Prostate gland (tissue), 2 donors: ENCODE measurements at places on chromosomes 16 and 17.

DNA sequence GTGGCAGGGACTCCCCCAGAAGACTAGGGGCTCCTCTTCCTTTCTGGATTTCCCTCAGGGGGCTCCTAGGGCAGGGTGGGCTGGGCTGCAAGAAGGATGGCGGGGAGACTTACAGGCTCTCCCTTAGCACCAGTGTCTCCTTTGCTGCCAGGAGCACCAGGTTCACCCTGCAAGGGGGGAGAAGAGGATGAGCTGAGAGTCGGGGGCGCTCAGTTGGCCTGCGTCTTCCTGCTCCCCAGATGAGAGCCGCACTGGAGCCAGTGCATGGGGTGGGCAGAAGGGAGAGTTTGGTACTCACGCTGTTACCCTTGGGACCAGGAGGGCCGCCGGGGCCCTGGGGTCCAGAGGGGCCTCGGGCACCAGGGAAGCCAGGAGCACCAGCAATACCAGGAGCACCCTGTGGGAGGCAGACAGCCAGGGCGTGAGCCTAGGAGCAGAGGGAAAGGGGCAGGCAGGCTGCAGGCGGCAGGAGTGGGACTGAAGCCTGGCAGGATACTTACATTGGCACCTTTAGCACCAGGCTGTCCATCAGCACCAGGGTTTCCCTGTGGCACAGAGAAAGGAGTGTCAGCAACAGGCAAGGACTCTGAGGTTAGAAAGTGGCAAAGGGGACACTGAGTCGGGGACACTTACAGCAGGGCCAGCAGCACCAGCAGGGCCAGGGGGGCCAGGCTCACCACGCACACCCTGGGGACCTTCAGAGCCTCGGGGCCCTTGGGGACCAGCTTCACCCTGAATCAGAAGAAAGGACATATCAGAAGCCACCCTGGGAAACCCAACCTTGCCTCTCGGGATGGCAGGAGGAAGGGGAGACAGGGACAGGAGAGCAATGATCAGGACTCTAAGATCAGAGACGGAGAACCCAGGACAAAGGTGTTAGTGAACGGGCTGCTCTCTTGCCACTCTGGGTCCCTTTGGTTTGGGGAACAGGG is 6.2 kb downstream of the COL1A1 start:
- no peaks in the 10 kb centered on the region for H3K4me1 ChIP-seq
- no peak overlapping the region for H3K4me3 ChIP-seq
- peak overlapping the region; percentile 80 for H3K27ac ChIP-seq
- H3K36me3 ChIP-seq = peaks cover 6% of the 10 kb centered on the region
- H3K27me3 ChIP-seq = no peaks in the 10 kb centered on the region

GRCh38 chr17:44925731-44926697 is 10.7 kb upstream of the GFAP start:
- no peaks in the 10 kb centered on the region for H3K27me3 ChIP-seq
- H3K36me3 ChIP-seq = no peaks in the 10 kb centered on the region
- no peaks in the 10 kb centered on the region for H3K4me1 ChIP-seq
- no peak for DNase-seq
- no peak overlapping the region for H3K4me3 ChIP-seq
- no peak overlapping the region for H3K27ac ChIP-seq

- no peak overlapping the region for H3K27ac ChIP-seq
- H3K27me3 ChIP-seq = no peaks in the 10 kb centered on the region
- DNase-seq = no peak
- no peaks in the 10 kb centered on the region for H3K4me1 ChIP-seq
- no peaks in the 10 kb centered on the region for H3K36me3 ChIP-seq
Measured at GRCh38 chr16:10370096-10370726, 15.7 kb upstream of the ATF7IP2 start.

GRCh38 chr16:74726716-74727115 is 26.1 kb upstream of the MLKL start:
- no peak overlapping the region for H3K27ac ChIP-seq
- H3K4me3 ChIP-seq = no peak overlapping the region
- H3K4me1 ChIP-seq = no peaks in the 10 kb centered on the region
- no peak for DNase-seq
- H3K36me3 ChIP-seq = no peaks in the 10 kb centered on the region
- H3K27me3 ChIP-seq = no peaks in the 10 kb centered on the region

- H3K4me3 ChIP-seq = no peak overlapping the region
- H3K4me1 ChIP-seq = peaks cover 5% of the 10 kb centered on the region
- H3K27ac ChIP-seq = peak overlapping the region; percentile 42
- H3K27me3 ChIP-seq = no peaks in the 10 kb centered on the region
- DNase-seq = no peak
- H3K36me3 ChIP-seq = no peaks in the 10 kb centered on the region
Measured at GRCh38 chr17:15456972-15457722, 10.3 kb downstream of the CDRT4 start.

DNA sequence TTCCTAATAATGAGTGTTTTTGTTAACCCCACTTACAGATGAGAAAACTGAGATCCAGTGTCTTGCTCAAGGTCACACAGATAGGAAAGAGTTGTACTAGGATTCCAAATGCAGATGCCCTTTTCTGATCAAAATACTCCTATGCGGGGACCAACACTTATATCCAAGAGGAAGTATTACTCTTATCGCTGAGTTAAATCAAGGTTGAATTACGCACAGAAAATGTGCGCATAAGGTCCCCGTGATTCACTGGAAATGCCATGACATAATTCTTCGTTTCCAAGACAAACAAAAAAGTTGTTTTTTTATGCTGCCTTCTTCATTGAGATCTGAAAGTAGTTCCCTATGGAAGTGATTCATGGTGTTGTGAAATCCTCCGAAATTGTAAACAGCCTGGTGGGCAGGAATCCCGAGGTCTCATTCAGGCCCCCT is 463.8 kb upstream of the HSBP1 start:
- H3K27me3 ChIP-seq = no peaks in the 10 kb centered on the region
- DNase-seq = no peak

GRCh38 chr17:21001813-21002221 is 41.0 kb downstream of the USP22 start:
- DNase-seq = peak; percentile 62
- no peaks in the 10 kb centered on the region for H3K27me3 ChIP-seq
- peaks cover 19% of the 10 kb centered on the region for H3K4me1 ChIP-seq
- H3K36me3 ChIP-seq = peaks cover 27% of the 10 kb centered on the region

DNA sequence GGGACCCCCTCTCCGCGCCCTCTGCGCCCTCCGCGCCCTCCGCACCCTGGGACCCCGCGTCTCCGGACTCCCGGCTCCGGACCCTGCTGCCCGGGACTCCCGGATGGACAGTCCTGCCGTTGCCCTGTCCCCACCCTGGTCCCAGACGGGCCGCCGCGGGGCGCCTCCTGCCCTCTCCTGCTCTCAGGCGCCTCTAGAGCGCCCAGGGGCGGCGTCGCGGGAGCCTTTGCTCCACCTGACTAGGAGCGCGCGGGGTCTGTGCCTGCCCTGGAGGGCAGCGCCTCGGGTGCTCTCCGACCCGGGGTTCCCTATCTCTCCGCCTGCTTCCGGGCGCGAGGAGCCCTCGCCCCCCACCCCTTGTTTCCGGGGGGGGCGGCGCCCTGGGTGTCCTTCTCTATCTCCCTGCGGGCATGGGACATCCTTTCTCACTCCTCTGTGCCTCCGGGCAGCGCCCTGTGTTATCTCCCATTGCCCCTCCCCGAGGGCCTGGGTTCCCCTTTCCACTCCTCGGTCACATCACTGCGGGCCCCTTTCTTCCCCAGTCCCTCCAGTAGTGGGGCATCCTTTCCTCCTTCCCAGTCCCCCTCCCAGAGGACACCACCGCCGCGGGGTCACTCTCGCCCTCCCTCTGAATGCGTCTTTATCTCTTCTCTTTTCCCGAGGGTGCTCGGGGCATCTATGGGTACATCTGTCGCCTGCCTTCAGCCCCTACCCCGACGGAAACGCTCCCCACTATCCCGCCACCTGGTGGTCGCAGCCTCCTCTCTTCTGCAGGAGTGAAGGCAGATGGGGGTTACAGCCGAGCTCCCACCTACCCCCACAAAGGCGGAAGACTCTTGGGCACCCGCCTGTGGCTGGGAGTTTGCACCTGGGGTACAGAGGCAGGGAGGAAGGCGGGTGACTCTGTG is 875 bp downstream of the PRKCB start:
- H3K27ac ChIP-seq = no peak overlapping the region
- H3K36me3 ChIP-seq = no peaks in the 10 kb centered on the region
- no peak for DNase-seq
- H3K27me3 ChIP-seq = peaks cover 5% of the 10 kb centered on the region

DNA sequence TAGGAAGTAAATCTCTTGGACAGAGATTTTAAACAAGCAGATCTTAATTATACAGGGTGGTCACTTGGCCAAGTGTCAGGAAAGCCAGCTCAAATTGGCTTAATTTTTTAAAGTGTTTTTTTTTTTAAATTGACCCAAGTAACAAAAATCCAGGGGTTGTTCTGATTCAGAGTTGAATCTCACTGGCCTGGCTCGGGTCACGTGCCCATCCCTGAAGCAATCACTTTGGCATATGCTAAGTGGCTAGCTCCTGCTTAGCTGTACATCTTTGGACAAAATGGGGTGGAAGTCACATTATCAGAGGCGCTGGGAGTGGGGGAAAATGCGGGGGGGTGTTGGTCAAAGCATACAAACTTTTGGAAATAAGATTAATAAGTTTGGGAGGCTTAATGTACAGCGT is 23.6 kb downstream of the CLEC19A start:
- no peaks in the 10 kb centered on the region for H3K4me1 ChIP-seq
- no peak for DNase-seq
- H3K27ac ChIP-seq = no peak overlapping the region
- no peaks in the 10 kb centered on the region for H3K27me3 ChIP-seq

DNA sequence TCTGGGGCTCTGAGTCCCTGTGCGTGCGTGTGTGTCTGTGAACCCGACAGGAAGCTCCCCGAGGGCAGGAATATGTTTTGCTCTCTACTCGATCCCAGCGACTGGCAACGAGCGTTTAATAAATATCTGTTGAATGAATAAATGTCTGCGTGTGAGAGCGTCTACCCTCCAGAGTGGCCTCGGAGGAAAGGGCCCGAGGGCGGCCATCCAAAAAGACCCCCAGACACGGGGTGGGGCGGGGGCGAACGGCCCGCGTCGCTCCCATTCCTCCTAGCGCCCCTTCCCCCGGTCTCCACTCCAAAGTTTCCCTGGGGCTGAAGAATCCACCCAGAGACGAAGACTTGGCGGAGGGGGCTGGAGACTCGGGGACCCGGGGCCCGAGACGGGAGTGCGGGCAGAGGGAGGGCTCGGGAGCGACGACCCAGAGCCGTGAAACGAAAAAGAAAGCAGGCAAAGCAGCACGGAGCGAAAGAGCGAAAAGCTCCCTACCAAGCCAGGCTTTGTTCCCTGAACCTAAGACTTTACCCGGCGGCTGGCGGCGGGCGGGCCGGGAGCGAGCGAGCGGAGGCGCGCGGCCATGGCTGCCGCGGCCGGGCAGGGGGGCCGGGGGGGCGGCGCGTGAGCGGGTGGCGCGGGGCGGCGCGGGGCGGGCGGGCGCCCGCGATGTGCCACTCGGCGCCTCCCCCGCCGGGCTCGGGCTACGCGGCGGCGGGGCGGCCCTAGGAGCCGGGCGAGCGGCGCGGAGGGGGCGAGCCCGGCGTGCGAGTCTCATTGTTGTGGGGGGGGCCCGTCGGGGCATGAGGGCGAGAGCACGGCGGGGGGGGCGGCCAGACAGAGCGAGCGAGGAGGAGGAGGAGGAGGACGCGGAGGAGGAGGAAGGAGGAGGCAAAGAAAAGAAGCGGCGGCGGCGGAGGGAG is at the start of gene MLLT6:
TSS of gene MLLT6 (plus strand) at position 668 of the 917 bp plus-strand sequence. CDS start 360 bp downstream, outside the sequence.
- peak; percentile 72 for DNase-seq
- H3K4me1 ChIP-seq = peaks cover 4% of the 10 kb centered on the region
- peak within 1 kb of the TSS; percentile 98 for H3K4me3 ChIP-seq
- no peaks in the 10 kb centered on the region for H3K36me3 ChIP-seq

GRCh38 chr17:31487063-31487647 is 95.7 kb downstream of the RAB11FIP4 start:
- H3K27ac ChIP-seq = peak overlapping the region; percentile 78
- no peaks in the 10 kb centered on the region for H3K36me3 ChIP-seq
- H3K4me3 ChIP-seq = peak overlapping the region; percentile 49
- no peaks in the 10 kb centered on the region for H3K27me3 ChIP-seq
- no peak for DNase-seq
- H3K4me1 ChIP-seq = no peaks in the 10 kb centered on the region

GRCh38 chr17:63774141-63774968 is at the start of gene DDX42:
DDX42 (plus strand) TSS chr17:63774170; CDS start chr17:63787050, 12,880 bp downstream.
- peaks cover 3% of the 10 kb centered on the region for H3K4me1 ChIP-seq
- no peaks in the 10 kb centered on the region for H3K36me3 ChIP-seq
- peak within 1 kb of the TSS; percentile 99 for H3K4me3 ChIP-seq
- peak; percentile 86 for DNase-seq
- peak within 1 kb of the TSS; percentile 98 for H3K27ac ChIP-seq

DNA sequence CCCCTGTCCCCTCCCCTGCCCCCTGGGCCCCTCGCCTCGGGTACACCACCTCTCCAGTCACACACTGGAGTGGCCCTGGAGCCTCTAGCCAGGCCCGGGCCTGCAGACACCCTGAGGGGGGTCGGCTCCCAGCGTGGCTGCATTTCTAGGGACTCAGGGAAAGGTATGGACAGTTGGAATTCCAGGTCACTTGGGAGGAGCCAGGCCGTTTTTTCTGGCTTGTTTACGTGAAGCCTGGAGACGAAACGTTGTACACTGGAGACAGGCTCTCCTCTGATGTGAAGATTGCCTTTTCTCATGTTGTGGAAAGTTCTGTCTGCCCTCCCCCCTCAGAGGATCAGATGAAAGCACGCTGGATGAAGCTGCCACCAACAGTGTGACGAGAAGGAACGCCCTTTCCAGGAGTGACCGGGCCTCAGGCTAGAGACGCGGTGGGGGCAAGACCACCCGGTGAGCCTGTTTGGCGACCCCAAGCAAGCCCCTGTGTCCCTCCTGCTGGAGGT is 4.0 kb upstream of the PPP1R27 start:
- H3K4me1 ChIP-seq = peaks cover 6% of the 10 kb centered on the region
- H3K27me3 ChIP-seq = no peaks in the 10 kb centered on the region
- DNase-seq = no peak
- H3K4me3 ChIP-seq = no peak overlapping the region
- no peaks in the 10 kb centered on the region for H3K36me3 ChIP-seq

DNA sequence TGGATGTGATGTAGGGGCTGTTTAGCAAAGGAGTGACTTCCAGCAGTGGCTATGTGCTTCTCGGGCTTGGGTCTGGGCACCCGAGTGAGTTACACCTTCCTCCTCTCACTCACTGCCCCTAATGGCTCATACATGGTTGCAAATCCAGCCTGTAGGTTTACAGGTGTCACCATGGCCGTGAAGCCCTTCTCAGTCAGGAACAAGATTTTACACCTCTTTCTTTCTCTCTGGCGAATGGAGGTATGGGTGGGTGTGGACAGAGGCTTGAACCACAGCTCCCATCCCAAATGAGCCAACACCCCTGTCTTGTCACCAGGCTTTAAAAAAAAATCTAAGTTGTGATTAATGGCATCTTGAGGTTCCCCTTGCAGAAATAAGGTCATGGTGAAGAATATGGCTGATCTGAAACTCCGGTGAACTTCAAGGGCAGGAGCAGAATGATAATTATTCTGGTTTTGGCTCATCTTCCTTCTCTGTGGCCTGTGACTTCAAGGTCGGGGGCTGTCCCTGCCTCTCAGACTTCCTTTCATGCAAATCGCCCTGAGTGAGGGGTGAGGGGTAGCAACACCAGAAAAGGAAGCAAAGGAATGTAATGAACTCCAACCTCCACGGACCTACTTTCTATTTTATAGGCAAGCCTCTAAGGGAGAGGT is 331.2 kb downstream of the MAF start:
- H3K4me1 ChIP-seq = no peaks in the 10 kb centered on the region
- DNase-seq = no peak
- no peak overlapping the region for H3K4me3 ChIP-seq
- no peak overlapping the region for H3K27ac ChIP-seq
